ENCODE measurements at places on chromosomes 4 and X. TPM values are rescaled to one million over a fixed set of nuclear protein-coding genes. Genes with fewer than 3 reads are reported as not detected.

The RHOH gene
- total RNA-seq, result 127 TPM

The NSUN7 gene
- total RNA-seq, result not detected

The MAGEA11 gene
- total RNA-seq, result not detected

The BMX gene
- total RNA-seq, result not detected

The GPR34 gene
- not detected for total RNA-seq

The DCAF12L2 gene
- total RNA-seq, result not detected

The SSX1 gene
- total RNA-seq, result not detected

The ABLIM2 gene
- 0.43 TPM for total RNA-seq

The MAGEA2B gene
- total RNA-seq, result not detected

The FNIP2 gene
- 15.1 TPM for total RNA-seq

Measured in T-helper 2 cell treated with Interferon-gamma antibody and Interleukin-4, amounts not matched to agents 100 ng/mL and 5 ng/mL, for 36 hours (primary cell).